ENCODE measurements at places on chromosomes 13 and 19.

- DNase-seq, result no peak
Measured at GRCh38 chr19:38466050-38466449, 32.6 kb downstream of the RYR1 start.

DNA sequence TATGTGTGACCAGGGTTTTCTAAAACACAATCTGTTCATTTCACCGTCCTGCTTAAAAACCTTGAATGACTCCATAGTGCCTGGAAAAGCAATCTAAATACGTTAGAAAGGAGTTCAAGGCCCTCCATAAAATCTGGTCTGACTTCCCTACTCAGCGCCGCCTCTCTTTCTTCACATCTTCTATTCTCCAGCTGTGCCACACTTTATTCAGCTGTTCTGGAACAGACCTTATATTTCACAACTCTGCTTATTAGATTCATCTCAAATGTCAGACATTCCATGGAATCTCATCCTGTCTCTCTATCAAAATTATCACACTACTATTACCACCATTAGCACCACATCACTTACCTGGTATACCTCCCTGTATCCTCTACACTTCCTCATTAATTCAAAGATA, 19.8 kb upstream of the SPART start:
- no peak for DNase-seq

DNA sequence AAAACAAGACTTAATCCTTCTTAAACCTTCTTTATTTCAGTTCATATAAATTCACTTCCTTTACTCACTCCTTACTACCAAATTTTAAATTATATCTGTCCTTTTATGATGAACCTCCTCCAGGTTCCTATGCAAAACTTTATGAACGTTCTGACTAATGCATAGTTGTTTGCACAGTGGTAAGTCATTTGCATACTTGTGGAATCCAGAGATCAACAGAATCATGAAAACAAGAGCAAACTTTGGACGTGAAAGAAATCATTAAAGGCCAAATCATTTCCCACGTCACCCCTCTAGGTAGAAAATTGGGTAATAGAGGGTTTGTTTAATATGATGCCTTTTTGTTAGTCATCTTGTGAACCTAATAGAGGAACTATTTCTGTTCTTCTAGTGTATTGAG, 32.3 kb upstream of the MYCBP2 start:
- DNase-seq, result no peak

DNA sequence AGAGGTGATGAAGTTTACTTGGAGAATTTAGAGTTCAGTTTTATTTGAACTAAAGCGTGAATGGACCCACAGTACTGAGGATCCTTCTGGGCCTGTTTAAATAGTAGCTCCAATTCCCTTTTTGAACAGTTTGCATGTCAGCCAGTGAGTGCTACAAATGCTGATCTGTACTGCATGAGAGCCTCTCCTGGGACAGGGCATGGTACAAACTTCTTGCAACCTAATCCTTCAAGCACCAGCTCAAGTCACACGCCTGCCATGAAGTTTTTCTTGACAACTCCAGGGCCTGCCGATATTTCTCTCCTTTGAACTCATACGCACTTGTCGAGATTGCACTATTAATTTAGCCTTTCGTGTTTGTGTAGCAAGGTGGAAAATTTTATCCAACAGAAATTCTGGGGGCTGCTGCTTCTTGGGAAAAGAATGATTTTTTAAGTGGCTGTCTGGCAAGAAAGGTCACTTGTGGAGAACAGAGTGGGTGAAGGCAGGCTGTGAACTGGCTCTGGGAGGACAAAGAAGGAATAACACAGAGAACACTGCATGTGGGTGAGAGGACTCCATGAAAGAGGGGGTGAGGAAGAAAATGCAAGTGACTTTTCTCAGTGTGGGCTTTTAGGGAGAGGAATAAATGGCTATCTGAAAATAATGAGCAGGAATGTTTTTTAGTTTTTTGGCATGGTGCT, 192.5 kb downstream of the NDFIP2 start:
- no peak for DNase-seq

GRCh38 chr13:39602277-39602613, 748 bp downstream of the LHFPL6 start:
- DNase-seq, result no peak

DNA sequence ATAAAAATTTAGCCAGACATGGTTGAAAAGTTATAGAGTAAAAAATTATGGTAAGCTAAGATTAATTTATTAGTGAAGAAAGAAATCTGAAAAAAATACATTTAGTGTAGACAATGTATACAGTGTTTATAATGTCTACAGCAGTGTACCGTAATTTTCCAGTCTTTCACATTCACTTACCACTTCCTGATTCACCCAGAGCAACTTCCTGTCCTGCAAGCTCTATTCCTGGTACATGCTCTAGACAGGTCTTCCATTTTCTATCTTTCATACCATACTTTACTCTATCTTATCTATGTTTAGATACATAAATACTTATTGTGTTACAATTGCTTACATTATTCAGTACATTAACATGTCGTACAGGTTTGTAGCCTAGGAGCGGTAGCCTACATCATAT, 1387.8 kb upstream of the ATXN8OS start:
- DNase-seq, result no peak

- DNase-seq, result peak; percentile 43
Measured at GRCh38 chr19:40588110-40588854, 11.6 kb downstream of the SHKBP1 start.

- no peak for DNase-seq
Measured at GRCh38 chr19:22783651-22784410, at the start of gene ZNF99. ZNF99 (minus strand) TSS chr19:22784151; CDS start chr19:22784016, 135 bp downstream.

DNA sequence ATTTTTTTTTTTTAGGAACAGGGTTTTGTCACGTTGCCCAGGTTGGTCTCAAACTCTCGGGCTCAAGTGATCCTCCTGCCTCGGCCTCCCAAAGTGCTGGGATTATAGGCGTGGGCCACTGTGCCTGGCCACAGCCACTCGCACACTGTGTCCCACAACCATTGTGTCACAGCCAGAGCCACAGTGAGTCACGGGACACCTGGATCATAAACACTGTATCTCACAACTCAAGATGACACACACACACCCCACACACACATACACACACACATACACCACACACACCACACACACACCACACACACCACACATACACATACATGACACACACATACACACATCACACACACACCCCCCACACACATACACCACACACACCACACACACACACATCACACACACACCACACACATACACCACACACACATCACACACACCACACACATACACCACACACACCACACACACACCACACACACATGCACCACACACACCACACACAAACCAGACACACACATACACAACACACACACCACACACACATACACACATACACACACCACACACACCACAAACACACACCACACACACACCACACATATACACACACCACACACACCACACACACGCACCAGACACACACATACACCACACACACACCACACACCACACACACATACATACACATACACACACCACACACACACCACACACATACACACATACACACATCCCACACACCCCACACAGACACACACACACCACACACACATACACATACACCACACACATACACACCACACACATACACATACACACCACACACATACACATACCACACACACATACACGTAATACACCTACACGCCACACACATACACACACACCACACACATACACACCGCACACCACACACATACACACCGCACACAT, 16.2 kb downstream of the ELAVL3 start:
- no peak for DNase-seq

- DNase-seq, result no peak
Measured at GRCh38 chr13:80339563-80339911, 1.4 kb downstream of the SPRY2 start.

GRCh38 chr13:108195146-108195545, 20.2 kb downstream of the LIG4 start:
- DNase-seq, result no peak

- DNase-seq, result no peak
Measured at GRCh38 chr13:104532132-104532531, 1465.9 kb upstream of the SLC10A2 start.

- no peak for DNase-seq
Measured at GRCh38 chr13:77728265-77729125, 31.0 kb downstream of the SLAIN1 start.

DNA sequence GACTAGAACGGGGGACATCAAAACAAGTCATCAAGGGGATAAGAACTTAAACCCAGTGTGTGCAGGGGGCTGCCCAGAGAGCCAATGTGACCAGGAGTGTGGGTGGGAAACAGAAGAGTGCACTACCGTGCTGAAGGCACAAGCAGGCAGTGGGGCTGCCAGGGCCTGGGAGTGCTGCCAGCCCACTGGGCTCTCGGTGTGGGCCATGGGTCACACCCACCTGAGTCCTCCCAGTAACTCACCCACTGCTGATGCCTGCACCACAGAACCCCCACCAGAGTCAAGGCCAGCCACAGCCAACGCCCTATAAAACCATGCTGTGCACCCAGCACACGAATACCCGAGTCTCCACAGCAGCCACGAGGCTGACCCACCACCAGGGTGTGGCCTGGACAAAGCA, 8.5 kb downstream of the MED26 start:
- DNase-seq, result no peak

DNA sequence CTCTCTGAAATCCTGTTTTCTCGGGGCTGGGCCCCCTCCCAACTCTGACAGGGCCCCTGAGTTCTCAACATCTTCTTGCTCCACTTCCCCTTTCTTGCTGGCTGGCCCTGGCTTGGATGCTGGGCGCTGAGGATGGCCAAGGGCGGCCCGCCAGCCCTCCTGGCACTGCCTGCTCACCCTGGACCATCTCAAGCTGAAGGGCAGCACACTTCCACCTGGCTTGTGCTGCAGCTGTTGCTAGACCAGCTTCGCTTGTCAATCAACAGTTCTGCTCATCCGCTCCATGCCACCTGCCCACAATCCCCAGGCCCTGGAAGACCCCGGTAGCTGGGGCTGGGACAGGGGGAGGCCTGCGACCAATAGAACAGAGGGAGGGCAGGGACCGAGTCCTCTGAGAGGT, 6.9 kb upstream of the GMIP start:
- no peak for DNase-seq

- no peak for DNase-seq
Measured at GRCh38 chr19:30625947-30626625, 253.9 kb downstream of the ZNF536 start.

DNA sequence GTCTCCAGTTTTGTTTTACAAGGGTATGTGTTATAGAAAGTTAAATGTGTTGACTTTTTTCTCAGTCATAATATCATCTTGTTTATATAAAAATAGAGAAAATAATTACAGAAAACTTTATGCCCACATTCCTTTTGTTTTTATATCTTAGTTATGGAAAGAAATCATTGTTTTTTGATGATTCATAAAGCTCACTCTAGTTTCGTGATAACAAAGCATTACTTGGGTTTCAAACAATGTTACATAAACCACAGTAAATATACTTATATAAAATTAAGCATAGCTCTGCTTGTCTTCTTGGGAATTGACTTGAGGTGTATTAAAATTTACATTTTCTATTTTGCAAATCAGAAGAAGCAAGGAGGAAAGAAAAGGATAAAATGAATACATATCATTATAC, 111.8 kb downstream of the SGCG start:
- no peak for DNase-seq

- no peak for DNase-seq
Measured at GRCh38 chr13:110056640-110057039, 250.3 kb downstream of the COL4A1 start.

DNA sequence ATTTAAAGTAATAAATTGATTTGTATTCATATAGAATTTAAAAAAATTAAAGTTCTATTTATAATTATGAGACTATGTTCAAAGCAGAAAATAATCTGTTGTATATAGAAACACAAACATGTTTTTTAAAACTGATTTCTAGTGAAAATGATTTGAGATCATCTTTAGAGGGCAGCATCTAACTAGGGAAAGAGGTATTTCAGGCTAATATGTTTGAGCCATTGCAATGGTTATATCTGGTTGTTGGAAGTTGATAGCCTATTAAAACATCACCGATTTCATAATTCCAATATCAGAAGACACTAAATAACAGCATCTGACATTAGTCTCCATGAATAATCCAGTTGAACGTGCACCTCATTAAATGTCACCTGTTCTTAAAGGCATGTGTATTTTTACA, 79.8 kb upstream of the SLITRK6 start:
- DNase-seq, result no peak

GRCh38 chr19:37954421-37954874, 47.4 kb downstream of the SIPA1L3 start:
- no peak for DNase-seq

GRCh38 chr19:37718304-37718703, 1.3 kb downstream of the ZNF607 start:
- DNase-seq, result peak; percentile 51

GRCh38 chr19:38734426-38735256, 9.6 kb downstream of the CAPN12 start:
- peak; percentile 72 for DNase-seq

- no peak for DNase-seq
Measured at GRCh38 chr13:44489751-44490150, 86.4 kb downstream of the TSC22D1 start.

- no peak for DNase-seq
Measured at GRCh38 chr13:45196622-45197021, 4.2 kb downstream of the KCTD4 start.

DNA sequence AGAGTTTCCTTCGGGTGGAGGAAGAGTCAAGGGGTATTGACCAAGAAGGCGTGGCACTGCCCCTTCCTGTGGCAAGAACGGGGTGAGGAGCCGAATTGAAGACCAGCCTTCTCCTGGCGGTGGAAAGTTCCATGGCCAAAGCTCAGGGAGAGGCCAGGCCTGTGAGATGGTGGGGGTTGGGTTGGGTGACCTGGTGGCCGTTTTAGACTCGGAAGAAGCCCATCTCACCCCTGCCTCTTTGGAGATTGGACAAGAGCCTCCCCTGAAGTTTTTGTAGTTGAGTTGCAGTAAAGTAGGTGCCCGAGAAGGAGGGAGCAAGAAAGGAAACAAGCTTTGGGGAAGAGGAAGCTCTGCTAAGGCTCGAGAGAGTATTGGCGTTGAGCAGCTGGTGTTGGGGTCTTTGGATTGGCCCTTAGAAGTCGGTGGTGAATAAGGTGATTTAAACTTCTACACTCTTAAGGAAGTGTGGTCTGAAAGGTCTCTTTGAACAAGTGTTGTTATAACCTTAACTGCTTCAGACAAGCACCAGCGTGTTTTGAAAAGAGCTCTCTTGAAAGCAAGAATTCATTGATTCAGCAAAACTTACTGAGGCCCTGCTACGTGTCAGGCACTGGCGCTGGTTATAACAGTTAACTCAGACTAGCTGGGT, 964 bp downstream of the SPINT2 start:
- DNase-seq, result peak; percentile 73

- peak; percentile 50 for DNase-seq
Measured at GRCh38 chr13:102128216-102128810, 273.5 kb downstream of the FGF14 start.

DNA sequence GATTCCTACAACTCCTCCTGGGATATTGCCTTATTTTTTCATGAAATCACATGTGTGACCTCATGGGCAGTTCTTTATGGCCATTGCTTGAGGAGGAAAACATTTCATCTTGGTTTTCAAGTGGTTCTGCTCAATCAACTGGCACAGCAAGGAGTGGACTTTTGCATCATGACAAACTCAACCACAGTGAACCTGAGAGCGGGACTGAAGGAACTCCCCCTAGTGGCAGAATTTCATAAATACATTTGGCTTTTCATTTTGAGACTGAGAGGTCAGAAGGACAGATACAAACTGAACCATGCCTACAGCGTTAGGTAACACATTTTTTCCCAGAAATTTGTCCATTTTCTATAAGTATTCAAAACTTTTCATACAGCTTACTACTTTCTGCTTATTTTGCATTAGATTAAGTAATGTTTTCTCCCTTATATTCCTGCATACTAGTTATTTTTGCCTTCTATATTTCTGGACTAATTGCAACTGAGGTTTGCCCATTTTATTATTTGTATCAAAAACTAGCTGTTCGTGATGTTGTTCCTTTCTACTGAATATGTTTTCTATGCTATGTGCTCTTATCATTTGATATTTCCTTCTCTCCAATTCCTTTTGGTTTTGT, 13.4 kb upstream of the SIGLEC12 start:
- DNase-seq, result no peak

All from endodermal cell (in vitro differentiated cells).